ENCODE measurements at places on chromosomes 1 and 21.

DNA sequence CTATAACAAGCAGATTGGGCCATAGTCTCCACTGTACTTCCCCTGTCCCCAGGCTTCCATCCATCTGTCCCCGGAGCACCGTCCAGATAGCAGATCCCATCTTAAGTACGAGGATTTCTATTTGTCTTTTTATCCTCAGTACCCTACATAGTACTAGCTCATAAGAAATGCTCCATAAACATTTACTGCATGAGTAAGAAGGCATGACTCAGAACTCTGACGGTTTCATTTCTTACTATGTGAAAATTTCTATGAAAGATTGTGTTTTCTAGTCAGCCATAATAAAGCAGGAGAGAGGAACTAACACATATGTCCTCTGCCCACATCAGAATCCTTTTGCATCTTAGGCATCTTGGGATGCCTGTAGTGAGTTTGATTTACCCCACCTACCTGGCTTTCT, 49.5 kb downstream of the CHD1L start:
- H3K4me1 ChIP-seq, result no peaks in the 10 kb centered on the region
- no peak overlapping the region for H3K4me3 ChIP-seq
- no peak overlapping the region for H3K27ac ChIP-seq
- H3K36me3 ChIP-seq, result peaks cover 24% of the 10 kb centered on the region

DNA sequence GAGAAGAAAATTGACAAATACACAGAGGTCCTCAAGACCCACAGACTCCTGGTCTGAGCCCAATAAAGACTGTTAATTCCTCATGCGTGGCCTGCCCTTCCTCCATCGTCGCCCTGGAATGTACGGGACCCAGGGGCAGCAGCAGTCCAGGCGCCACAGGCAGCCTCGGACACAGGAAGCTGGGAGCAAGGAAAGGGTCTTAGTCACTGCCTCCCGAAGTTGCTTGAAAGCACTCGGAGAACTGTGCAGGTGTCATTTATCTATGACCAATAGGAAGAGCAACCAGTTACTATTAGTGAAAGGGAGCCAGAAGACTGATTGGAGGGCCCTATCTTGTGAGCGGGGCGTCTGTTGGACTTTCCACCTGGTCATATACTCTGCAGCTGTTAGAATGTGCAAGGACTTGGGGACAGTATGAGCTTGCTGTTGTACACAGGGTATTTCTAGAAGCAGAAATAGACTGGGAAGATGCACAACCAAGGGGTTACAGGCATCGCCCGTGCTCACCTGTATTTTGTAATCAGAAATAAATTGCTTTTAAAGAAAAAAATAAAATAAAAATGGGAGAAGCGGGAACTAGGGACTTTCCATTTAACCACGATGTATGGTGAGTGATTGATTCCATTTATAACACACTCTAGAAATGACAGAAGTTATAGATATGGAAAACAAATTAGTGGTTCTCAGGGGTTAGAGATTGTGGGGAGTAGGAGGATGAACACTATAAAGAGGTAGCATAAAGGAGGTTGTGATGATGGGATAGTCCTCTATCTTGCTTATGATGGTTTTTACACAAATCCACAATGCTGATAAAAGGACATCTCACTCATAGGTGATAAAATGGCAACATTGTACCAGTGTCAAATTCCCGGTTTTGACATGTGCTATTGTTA, 244.7 kb downstream of the MRPL39 start:
- no peaks in the 10 kb centered on the region for H3K4me1 ChIP-seq
- no peaks in the 10 kb centered on the region for H3K36me3 ChIP-seq
- DNase-seq, result no peak
- H3K27me3 ChIP-seq, result peaks cover 5% of the 10 kb centered on the region
- no peak overlapping the region for H3K27ac ChIP-seq

DNA sequence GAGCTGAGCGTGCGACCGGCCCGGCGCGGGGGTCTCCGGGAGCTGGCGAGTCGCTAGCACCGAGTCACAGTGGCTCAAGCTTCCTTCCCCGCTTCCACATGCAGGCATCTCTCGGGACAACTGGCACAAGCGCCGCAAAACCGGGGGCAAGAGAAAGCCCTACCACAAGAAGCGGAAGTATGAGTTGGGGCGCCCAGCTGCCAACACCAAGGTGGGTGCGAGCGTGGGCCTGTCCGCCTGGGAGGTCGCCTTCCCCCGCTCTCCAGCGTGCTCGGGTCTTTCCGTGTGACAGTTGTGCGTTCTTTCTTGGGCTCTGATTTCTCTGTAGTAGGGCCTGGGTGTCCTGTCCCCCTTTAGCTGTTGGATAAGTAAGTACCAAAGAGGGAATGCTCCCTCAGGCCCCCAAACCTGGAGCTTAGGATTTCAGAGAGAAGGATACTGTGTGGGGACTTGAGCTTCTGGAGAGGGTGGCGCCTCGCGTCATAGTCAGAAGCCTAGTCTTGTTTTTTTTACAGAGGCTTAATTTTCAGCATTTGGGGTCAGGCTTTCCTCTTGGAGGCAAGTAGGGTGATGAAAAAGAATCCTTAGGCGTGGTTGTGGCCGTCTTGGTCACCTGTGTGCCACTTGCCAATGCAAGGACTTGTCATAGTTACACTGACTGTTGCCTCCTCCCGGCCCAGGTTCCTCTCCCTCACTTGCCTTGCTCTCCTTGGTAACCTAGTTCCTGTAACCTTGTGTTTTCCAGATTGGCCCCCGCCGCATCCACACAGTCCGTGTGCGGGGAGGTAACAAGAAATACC, 790 bp downstream of the RPS8 start:
- H3K4me3 ChIP-seq, result peak overlapping the region; percentile 88
- H3K27ac ChIP-seq, result peak overlapping the region; percentile 81
- H3K36me3 ChIP-seq, result peaks cover 36% of the 10 kb centered on the region
- no peak for DNase-seq

- H3K27me3 ChIP-seq, result no peaks in the 10 kb centered on the region
- peak overlapping the region; percentile 4 for H3K27ac ChIP-seq
- peaks cover 62% of the 10 kb centered on the region for H3K4me1 ChIP-seq
- H3K36me3 ChIP-seq, result no peaks in the 10 kb centered on the region
- DNase-seq, result no peak
These were observed 4.6 kb downstream of the CD244 start for GRCh38 chr1:160858097-160858496.

DNA sequence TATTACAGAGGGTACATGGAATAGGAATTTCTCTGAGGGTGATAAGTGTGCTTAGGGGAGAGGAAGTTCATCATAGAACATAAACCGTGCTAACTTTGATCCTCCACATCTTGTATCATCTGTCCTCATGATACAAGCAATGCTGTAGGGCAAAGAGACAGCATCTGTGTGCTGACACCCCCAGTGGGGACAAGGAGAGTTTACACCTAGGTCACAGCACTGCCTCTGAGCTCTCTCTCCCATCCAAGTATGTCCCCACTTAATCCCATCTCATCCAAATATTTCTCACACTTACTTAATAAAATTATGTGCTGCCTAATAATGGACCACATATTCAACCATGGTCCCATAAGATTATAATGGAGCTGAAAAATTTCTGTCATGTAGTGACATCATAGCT, 4.3 kb upstream of the TEDDM1 start:
- no peaks in the 10 kb centered on the region for H3K36me3 ChIP-seq
- H3K27me3 ChIP-seq, result no peaks in the 10 kb centered on the region
- DNase-seq, result no peak
- no peak overlapping the region for H3K4me3 ChIP-seq
- H3K4me1 ChIP-seq, result no peaks in the 10 kb centered on the region
- H3K27ac ChIP-seq, result no peak overlapping the region

- peaks cover 2% of the 10 kb centered on the region for H3K4me1 ChIP-seq
- H3K36me3 ChIP-seq, result peaks cover 18% of the 10 kb centered on the region
- DNase-seq, result no peak
- no peaks in the 10 kb centered on the region for H3K27me3 ChIP-seq
These were observed 4.6 kb downstream of the POFUT2 start for GRCh38 chr21:45283035-45283610.

DNA sequence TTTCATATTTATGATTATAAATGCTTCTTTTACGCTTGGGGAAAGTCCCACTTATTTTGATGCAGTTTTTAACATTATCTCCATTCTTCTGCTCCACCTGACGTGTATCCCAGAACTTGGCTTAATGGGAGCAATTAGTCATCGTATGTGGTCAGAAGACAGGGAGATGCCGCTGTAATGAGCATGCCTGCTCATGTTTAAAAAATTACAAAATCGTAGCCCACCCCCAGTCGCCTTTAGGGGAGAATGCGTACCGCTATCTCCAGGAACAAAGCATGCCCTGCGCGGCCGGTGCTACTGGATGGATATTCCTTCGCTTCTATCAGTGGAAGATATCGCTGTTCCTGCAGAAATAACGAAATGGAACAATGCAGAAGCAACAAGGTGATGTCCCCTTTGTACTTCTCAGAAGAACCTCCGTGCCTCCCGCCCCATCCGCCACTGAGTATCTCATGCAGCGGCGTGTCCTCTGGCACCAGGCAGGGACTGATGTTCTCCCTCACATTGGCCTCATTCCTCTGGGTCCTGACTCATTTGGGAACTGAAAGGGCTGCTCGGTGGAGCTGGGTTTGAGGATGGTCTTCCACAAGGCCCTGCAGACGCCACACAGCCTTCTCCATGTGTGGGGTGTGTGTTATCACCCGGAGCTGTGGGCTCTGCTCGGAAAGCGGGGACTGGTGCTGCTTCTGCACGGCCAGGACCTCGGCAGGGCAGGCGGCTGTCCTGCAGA, 116.3 kb upstream of the COL6A1 start:
- DNase-seq, result no peak
- no peak overlapping the region for H3K27ac ChIP-seq
- no peak overlapping the region for H3K4me3 ChIP-seq
- no peaks in the 10 kb centered on the region for H3K4me1 ChIP-seq

- H3K4me3 ChIP-seq, result no peak overlapping the region
- peaks cover 28% of the 10 kb centered on the region for H3K4me1 ChIP-seq
- peaks cover 18% of the 10 kb centered on the region for H3K36me3 ChIP-seq
- no peaks in the 10 kb centered on the region for H3K27me3 ChIP-seq
- H3K27ac ChIP-seq, result no peak overlapping the region
These were observed 10.9 kb downstream of the TAGLN2 start for GRCh38 chr1:159914252-159915018.

GRCh38 chr1:232486454-232487207, 143.3 kb downstream of the SIPA1L2 start:
- H3K27ac ChIP-seq, result no peak overlapping the region
- H3K4me3 ChIP-seq, result no peak overlapping the region
